ENCODE measurements at places on chromosomes 11 and 22. TPM values are rescaled to one million over a fixed set of nuclear protein-coding genes. Genes with fewer than 3 reads are reported as not detected.

MYO7A gene
- polyA plus RNA-seq: 5.4 TPM

NPTXR gene
- polyA plus RNA-seq: 10.2 TPM

NKAPD1 gene
- polyA plus RNA-seq: 47.6 TPM

MUC6 gene
- polyA plus RNA-seq: 0.74 TPM

CCDC89 gene
- polyA plus RNA-seq: 5.1 TPM

NOX4 gene
- polyA plus RNA-seq: 6.5 TPM

GAL3ST3 gene
- not detected for polyA plus RNA-seq

GLB1L3 gene
- 0.13 TPM for polyA plus RNA-seq

KCNE3 gene
- 13.4 TPM for polyA plus RNA-seq

SLC6A5 gene
- polyA plus RNA-seq: not detected

PDGFB gene
- polyA plus RNA-seq: 16.9 TPM

OR56A4 gene
- polyA plus RNA-seq: 0.06 TPM

HDHD5 gene
- polyA plus RNA-seq: 37.9 TPM

RIN1 gene
- polyA plus RNA-seq: 3.3 TPM

GGTLC2 gene
- polyA plus RNA-seq: 0.38 TPM

VWCE gene
- 1.4 TPM for polyA plus RNA-seq

TRIM66 gene
- polyA plus RNA-seq: 12.9 TPM

IGSF9B gene
- polyA plus RNA-seq: 2.7 TPM

OR51B2 gene
- not detected for polyA plus RNA-seq

FOLR2 gene
- polyA plus RNA-seq: 17.0 TPM

SLC29A2 gene
- polyA plus RNA-seq: 9.2 TPM

CTR9 gene
- polyA plus RNA-seq: 64.6 TPM

MMP12 gene
- not detected for polyA plus RNA-seq

PKP3 gene
- polyA plus RNA-seq: 13.9 TPM

POU2AF3 gene
- 14.4 TPM for polyA plus RNA-seq

CSRP3 gene
- 0.84 TPM for polyA plus RNA-seq

TENM4 gene
- polyA plus RNA-seq: 5.4 TPM

GLYAT gene
- 0.89 TPM for polyA plus RNA-seq

TMEM151A gene
- polyA plus RNA-seq: 0.28 TPM

SLC22A9 gene
- 0.13 TPM for polyA plus RNA-seq

OTOG gene
- 0.11 TPM for polyA plus RNA-seq

HOATZ gene
- polyA plus RNA-seq: 3.5 TPM

GPHA2 gene
- polyA plus RNA-seq: 0.49 TPM

LRRC32 gene
- 45.1 TPM for polyA plus RNA-seq

MFRP gene
- not detected for polyA plus RNA-seq

Data from left lung (tissue), 14 donors.